ENCODE measurements at places on chromosomes 3 and 15. TPM values are rescaled to one million over a fixed set of nuclear protein-coding genes. Genes with fewer than 3 reads are reported as not detected.

The ANKUB1 gene
- total RNA-seq, result not detected

DNA sequence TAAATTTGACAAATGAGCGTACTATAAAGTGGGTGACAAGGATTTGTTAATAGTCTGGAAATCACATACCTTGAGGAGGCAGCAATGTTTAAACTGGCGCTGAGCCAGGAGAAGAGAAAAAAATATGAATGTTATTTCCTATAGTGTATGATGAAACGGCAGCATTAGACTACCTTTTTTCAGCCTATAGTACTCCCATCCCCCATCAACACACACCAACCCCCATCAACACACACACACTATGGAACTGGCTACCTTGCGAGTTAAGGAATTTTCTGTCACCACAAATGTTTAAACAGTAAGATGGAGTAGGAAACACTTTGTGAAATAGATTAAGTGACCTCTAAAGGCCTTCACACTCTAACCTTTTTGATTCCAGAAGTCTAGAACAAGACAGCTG, 46.8 kb upstream of the ZCWPW2 start:
- DNase-seq, result no peak

The ADCY5 gene
- 25.8 TPM for total RNA-seq

DNA sequence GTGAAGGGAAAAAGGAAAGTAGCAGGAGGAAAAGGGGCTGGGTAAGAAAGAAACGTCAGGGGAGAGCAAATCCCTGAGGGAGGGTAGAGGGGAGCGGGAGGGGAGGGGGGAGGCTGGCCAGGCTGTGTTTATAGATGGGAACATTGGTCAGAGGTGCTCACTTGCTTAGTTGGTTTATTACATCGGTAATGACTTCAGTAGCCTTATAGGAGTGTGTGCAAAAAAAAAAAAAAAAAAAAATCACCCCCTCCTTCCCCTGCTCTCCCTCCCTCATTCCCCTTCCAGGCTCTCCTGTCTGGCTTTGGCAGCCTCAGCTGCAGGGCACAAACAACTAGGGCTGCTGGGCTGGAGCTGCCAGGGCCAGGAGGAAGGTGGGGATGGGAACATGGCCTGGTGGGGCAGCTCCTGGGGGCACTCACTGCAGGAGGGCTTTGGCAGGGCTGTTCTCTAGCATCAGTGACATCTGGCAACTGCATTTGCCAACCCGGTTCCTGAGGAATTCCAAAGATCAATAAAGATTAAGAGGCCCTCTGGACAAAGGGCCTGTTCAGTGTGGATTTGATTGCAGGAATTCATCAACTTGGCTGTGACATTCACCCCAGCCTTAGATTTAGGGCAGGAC, 334.5 kb upstream of the FRG2C start:
- DNase-seq, result no peak

The MUSTN1 gene
- total RNA-seq, result 4.7 TPM

- DNase-seq, result no peak
These were observed 2.6 kb upstream of the PLOD2 start for GRCh38 chr3:146163584-146163983.

GRCh38 chr3:58991623-58992022, 58.2 kb downstream of the CFAP20DC start:
- DNase-seq, result no peak

DNA sequence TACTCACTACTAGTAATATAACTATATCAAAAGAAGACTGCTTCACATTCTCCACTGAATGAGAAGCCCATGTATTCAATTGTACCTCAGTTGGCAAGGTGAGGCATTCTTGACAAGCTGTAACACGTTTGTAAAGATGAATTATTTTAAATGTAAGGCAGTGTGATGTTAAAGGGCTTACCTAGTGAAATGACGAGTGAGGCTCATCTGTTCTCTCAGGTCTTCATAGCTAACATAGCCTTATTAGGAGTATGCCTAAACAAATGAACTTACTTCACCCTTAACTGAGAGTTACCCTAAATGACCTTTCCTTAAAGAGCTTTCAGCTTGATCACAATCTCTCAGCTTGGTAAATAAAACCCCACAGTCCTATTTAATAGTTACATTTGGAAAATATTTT, 127.3 kb downstream of the FEZF2 start:
- no peak for DNase-seq

The MOBP gene
- total RNA-seq, result 0.14 TPM

The CAND2 gene
- total RNA-seq, result 12.1 TPM
